ENCODE measurements at places on chromosomes 1 and 21. TPM values are rescaled to one million over a fixed set of nuclear protein-coding genes. Genes with fewer than 3 reads are reported as not detected.

DNA sequence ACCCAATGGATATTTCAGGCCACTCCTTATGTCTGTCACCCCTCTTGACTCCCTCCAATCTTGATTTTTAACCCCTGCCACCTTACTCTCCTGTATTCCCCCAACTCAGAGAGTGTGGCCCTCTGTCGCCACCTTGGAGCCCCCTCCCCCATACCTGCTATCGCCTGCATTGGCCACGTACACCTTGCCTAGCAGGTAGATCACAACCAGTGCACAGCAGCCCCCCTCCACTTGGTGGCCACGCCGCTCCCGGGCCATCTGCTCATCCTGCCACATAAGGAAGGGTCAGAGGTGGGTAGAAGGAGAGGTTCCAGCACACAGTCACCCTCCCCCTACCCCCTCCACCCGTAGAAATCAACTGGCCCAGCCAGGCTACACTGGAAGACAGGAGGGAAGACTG, 2.9 kb downstream of the PPM1J start:
- no peak for DNase-seq

The CFHR5 gene
- not detected for total RNA-seq

DNA sequence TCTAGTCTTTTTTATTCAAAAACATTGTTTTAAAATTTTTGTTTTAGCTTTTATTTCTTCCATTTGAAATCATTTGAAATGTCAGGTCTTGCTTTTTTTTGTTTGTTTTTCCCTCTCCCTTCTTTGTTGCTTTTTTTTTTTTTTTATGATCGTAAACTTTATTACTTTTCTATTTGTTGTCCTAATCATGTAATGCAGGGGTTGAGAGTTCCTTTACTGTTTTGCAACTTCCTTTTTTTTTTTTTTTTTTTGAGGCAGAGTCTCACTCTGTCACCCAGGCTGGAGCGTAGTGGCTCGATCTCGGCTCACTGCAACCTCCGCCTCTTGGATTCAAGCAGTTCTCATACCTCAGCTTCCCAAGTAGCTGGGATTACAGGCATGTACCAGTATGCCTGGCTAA, 24.8 kb downstream of the IVNS1ABP start:
- DNase-seq: no peak

The HJV gene
- not detected for total RNA-seq

The FBLIM1 gene
- total RNA-seq: 47.0 TPM

- no peak for DNase-seq
Measured at GRCh38 chr1:186518822-186519381, 58.0 kb upstream of the PDC start.

DNA sequence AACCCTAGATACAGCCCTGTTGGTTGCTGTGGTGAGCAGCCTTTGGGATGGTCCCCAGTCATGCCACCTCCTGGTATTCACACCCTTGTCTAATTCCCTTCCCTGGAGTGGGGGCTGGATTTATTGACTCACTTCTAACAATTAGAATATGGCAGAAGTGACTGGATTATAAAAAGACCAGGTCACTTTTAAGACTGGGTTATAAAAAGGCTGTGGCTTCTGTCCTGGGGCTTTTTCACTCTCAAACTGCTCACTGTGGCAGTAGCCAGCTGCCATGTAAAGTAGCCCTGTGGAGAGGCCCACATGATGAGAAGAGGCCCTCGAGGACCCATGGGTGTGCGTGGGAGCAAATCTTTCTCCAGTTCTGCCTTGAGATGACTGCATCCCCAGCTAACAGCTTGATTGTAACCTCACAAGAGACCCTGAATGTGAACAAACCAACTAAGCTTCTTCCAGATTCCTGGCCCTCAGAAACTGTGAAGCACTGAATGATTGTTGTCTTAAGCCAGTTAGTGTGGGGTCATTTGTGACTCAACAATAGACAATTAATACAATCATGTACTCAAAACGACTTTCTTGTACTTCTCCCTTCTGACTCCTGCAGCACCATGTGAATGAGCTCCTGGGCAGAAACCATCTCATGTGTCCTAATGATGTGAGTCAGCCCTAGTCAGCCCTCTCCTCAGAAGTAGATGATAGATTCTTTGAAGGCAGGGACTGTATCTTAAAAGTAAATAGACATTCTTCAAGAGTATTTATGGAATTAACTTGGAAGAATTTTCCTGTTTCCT, 234.9 kb downstream of the TNR start:
- DNase-seq: no peak

GRCh38 chr1:11650331-11650991, 3.8 kb downstream of the FBXO2 start:
- peak; percentile 91 for DNase-seq

The OR10J1 gene
- not detected for total RNA-seq

- DNase-seq: no peak
Measured at GRCh38 chr1:196183941-196184340, 424.3 kb downstream of the KCNT2 start.

- DNase-seq: peak; percentile 70
Measured at GRCh38 chr21:31132574-31133242, 94.4 kb upstream of the KRTAP19-8 start.

DNA sequence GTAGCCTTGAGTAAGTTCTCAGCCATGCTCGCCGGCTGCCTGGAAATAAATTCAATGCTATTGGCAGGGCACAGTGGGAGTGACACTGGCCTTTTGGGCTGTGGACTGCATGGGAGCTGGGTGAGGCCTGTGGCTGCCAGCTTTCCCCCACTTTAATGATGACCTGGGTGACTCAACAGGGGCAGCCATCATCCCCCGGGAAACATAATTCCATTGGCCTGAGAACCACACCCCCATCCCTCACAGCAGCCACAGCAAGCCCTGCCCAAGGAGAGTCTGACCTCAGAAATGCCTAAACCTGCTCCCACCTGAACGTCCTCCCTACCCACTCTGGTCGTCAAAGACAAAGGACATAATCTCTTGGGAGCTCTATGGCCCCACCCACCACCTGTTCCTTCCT, 384.0 kb downstream of the LTN1 start:
- no peak for DNase-seq

The TMEM61 gene
- total RNA-seq: 9.4 TPM

- DNase-seq: no peak
Measured at GRCh38 chr1:207010726-207011125, 21.8 kb downstream of the C1orf116 start.

DNA sequence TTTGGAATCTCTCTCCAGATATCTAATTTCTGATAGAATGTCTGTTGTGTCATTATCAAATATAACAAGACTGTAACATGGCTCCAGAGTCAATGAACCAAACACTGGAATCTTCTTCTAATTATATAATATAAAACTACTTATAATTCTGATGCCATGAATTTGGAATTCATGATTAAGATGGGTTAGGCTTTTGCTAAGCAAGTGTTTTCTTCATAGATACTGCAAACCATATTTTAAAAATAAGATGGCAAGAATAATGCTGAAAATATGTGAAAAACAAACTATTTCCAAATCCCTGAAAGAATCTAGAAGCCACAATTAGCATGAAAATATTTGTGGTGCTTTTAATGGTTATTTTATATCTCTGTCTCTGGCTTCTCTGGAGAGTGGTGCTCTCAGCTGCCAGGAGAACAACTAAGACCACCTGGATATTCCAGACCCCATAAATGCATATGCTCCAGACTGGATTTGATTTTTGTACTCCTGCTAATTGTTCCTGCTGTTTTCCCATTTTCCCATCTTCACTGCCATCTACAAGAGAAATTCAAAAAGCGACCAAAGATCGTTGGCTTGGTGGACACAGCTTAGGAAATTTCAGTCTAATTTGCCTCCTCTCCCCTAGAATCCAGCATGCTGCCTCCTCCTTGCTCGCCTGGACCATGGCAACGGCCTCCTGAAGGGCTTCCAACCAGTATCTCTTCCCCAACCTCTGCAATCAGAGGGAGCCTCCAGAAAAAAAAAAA, 418.9 kb downstream of the SETD4 start:
- no peak for DNase-seq

The MX2 gene
- total RNA-seq: 51.6 TPM

The RBP7 gene
- total RNA-seq: not detected

- no peak for DNase-seq
Measured at GRCh38 chr1:246827396-246827795, 103.2 kb downstream of the SCCPDH start.

DNA sequence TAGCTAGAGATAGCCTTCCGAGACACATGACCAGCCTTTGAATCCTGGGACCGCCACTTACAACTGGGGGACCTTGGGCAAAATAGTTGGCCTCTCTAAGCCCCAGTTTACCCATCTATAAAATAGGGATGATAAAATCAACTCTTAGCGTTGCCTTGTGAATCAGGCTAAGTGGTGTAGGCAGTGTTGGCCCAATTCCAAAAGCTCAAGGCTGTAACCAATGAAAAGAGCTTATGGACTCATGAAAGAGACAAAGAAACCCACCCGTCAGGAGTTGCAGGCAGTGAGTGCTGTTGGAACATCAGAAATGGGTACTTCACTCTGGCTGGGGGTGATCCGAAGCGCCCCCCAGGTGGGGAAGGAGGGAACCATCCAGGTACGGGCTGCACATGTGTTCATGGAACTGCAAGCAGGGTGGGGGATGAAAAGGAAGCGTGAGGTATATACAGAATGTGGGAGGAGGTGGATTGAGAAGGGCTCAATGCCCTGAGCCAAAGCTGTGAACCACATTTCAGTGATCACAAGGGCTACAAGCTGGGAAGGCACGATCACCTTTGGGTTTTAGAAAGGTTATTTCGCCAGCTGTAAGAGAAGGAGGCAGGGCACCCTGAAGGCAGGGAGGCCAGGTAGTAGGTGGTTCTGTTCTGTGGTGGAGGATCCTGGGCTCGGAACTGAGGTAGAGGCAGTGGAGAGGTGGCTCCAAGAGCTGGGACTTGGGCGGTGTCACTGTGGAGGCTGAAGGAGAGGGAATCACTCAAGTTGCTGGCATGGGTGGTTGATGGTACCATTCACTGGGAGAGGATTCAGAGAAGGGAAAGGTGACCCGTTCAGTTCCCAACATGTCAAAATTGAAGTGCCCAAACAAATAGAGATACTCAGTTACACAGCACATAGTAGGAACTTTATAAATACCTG, 11.4 kb upstream of the KIAA1614 start:
- DNase-seq: no peak

The KCNT2 gene
- 0.29 TPM for total RNA-seq

The ZBTB8A gene
- 0.87 TPM for total RNA-seq

The MSH4 gene
- total RNA-seq: 0.14 TPM

DNA sequence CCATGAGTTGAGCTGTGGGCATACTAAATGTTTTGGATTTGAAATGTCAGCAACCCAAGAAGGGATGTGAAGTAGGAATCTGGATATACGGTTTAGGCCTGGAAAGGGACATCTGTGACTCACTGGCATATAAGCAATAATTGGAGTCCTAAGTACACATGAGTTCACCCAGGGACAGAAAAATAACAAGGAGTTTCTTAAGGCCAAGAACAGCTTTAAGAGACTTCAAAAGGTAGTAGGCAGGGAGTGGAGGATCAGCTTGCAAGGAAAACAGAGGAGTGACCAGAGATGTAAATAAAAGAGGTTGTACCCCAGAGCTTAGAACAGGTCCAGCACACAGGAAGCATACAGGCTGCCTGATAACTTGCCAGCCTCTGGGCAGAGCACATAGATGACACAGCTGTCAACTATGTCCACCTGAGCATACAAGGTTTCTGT, 28.1 kb downstream of the TMEM50B start:
- peak; percentile 13 for DNase-seq

- peak; percentile 36 for DNase-seq
Measured at GRCh38 chr1:39086386-39086785, 60.2 kb downstream of the NDUFS5 start.

- no peak for DNase-seq
Measured at GRCh38 chr21:37695111-37695510, 221.1 kb downstream of the KCNJ6 start.

GRCh38 chr1:71190843-71191242, 110.0 kb upstream of the ZRANB2 start:
- DNase-seq: no peak

DNA sequence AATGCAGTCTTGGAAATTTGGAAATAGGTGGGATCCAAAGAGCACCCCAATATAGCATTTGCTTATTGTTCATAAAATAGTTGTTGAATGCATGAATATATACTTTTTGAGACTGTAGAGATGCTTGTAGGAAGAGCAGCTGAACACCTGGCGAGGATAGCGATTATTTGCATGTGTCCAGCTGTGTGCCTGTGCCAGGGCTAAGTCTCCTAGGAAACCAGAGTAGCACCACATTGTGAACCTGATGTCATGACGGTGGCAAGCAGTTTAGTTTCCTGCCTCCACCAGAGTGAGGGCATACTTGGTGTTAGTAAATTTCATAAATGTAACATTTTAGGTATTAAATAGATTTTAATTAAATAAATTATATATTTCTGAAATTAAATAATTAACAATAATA, 37.3 kb upstream of the IRF2BP2 start:
- DNase-seq: peak; percentile 61

The HHIPL2 gene
- total RNA-seq: not detected

The KCNJ9 gene
- total RNA-seq: 0.87 TPM

The CHIA gene
- total RNA-seq: 23.2 TPM

DNA sequence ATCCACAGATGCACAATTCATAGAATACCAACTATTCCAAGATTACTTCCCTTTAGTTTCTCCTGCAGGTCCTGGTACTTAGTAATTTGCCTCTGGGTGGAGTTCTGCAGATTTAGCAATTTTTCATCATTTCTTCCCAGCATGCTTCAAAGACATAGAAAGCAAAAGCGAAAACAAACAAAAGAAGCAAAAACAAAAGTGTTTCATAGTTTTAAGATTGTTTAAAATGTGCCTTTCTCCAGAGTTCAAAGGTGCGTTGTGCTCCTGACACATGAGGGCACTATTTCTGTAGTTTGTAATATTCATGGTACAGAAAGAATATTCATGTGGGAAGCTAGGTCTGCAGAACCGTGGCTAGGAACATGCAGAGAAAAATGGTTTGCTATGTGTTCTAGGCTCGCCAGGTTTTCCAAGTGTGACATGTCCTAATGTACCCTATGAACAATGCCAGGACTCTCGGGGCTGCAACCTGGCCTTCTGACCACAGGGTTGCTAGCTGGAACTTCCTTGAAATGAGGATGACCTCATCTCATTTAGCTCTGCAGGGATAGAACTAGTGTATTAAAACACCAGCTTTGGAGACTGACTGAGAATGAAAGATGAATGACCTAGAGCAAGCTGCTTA, 30.0 kb upstream of the RCSD1 start:
- DNase-seq: no peak
